ENCODE measurements at places on chromosomes 7 and 10. TPM values are rescaled to one million over a fixed set of nuclear protein-coding genes. Genes with fewer than 3 reads are reported as not detected.

Gene PAX4
- total RNA-seq: not detected

Gene LIPM
- not detected for total RNA-seq

Gene GTF2IRD1
- total RNA-seq: 9.5 TPM

Gene ATOH7
- not detected for total RNA-seq

Gene CDHR1
- total RNA-seq: not detected

Gene NPFFR1
- total RNA-seq: 3.4 TPM

Gene TBX20
- total RNA-seq: not detected

Gene FGFR2
- 2.0 TPM for total RNA-seq

Gene SPDYE16
- total RNA-seq: not detected

Gene TMEM184A
- 0.19 TPM for total RNA-seq

Gene ASB15
- total RNA-seq: not detected

Gene EPDR1
- total RNA-seq: 19.2 TPM

Gene PTN
- total RNA-seq: 7.5 TPM

Gene GIMAP5
- total RNA-seq: 146 TPM

- DNase-seq: no peak
Measured at GRCh38 chr10:78969719-78970118, 99.0 kb upstream of the ZMIZ1 start.

DNA sequence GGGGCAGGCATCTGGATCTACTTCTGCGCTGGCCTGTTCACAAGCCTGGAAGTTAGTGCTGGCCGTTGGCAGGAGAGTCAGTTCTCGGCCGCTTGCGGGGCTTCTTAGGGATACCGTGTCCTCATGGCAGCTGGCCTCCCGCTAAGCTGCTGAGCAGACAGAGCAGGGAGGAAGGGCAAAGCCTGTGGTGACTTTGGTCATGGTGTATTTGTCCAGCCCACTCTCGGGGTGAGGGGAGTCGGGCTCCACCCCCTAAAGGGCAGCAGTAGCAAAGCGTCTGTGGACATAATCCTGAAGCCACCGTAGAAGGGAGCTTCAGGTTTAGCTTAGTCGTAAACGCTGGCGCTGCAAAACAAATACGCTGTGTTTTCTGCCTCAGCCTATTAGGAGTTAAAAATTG is 12.2 kb downstream of the UBE3C start:
- DNase-seq: no peak

DNA sequence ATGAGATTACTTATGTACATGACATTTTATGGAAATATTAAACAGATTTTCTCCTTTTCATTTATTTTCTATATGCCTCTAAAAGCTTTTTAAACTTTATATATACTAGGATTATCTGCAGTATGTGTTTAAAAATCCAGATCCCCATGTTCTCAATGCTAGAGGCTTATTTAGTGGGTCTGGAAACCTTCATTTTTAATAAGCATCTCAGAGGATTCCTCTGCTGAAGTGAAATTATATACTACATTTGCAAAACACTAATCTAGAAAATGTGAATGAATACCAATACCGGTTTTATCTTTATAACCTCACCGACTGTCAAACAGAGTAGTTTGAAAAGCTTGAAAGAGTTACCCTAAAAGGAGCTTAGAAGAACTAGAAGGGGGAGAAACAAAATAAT is 863.8 kb upstream of the ZWINT start:
- DNase-seq: no peak

GRCh38 chr7:2621948-2622640 is 9.7 kb upstream of the TTYH3 start:
- DNase-seq: no peak

DNA sequence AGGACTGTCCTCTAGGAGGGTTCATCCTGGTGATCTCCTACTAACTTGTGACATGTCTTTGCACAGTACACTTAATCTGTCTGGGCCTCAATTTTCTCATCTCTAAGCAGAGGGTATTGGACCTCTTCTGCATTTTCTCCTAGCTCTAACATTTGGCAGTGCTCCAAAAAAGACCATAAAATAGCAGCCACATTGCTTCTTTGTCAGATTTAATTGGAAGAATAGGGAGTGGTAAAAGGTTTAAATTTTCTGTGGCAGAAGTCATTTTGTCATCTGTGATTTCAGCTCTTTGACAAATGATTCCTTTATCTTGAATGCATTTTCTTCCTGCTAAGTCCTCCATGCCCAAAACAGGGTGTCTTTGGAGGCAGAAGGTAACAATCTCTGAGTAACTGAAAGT is 289.9 kb upstream of the LRGUK start:
- no peak for DNase-seq

GRCh38 chr7:8121243-8121642 is 140.7 kb downstream of the ICA1 start:
- no peak for DNase-seq

- DNase-seq: no peak
Measured at GRCh38 chr7:134712196-134712595, 65.5 kb downstream of the BPGM start.

DNA sequence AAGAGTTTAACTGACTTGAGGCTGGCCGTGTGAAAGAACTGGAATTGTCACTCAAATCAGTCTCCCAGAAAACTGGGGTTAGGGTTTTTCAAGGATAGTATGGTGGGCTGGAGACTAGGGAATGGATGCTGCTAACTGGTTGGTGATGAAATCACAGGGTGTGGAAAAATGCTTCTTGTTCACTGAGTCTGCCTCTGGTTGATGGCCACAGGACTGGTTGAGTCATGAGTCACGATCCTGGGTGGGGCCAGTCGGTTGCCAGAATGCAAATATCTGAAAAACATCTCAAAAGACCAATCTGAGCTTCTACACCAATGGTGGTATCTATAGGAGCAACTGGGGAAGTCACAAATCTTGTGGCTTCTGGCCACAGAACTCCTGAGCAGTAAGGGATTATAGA is 16.3 kb upstream of the BAMBI start:
- no peak for DNase-seq

DNA sequence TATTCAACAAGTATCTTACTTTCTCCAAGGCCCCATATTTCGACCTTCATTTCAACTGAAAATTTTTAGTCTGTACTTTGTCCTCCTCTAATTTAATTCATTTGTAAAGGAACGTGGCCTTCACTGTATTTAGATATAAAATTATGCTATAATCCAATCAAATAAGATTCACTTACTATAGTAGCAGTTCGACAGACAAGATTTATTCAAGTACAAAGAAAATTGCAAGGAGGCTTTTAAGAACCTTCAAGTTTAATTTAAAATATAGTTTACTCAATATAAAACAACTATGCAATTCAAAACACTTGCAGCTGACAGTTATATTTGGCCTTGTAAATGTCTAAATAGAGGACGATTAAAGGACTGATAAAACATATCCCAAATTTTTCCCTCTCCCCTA is 85.6 kb downstream of the RAPGEF5 start:
- DNase-seq: no peak

GRCh38 chr7:39154815-39155214 is 177.1 kb downstream of the POU6F2 start:
- DNase-seq: no peak

GRCh38 chr7:44172352-44172751 is 16.9 kb downstream of the GCK start:
- no peak for DNase-seq

DNA sequence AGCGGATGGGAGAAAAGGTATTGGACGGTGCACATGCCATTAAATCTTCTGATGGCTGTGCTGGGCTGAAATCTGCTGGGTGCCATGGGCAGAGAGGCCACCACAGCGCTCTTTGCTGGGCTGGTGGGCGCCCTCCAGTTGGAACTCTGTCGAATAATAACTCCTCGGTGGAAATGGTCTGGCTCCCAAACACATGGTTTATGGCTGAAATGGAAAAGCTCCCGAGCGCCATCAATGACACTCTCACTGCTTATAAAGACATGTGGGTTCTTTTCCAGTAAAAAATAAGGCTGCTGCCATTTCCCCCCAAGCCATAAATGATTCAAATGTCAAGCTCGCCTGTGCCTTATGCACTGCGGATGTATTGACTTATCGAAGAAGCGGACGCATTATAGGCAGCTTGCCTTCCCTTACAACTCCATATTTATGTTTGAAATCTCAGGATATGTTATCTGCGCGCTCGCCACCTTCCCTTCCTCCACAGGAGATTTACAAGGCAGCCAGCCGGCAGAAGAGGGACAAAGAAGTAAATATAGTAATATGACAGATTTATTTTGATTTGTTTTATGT is 239.0 kb upstream of the MKI67 start:
- DNase-seq: no peak

DNA sequence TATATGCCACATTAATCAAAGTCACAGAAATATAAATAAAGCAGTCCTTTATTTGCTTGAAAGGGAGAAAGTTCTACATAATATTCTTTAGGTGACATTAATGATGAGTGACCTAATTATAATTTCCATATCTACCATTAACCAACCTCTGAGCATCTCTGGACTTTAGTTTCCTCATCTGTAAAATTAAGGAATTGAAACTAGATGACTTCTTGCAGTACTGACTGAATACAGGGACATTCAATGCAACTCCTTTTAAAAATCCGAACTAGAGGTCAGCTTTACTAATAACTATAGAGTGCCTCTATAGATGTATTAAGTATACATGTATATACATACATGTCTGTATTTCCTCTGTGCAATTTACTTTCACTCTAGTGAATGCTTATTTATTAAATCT is 3.9 kb downstream of the FMC1 start:
- no peak for DNase-seq

- no peak for DNase-seq
Measured at GRCh38 chr7:38123494-38123893, 54.6 kb upstream of the STARD3NL start.

- no peak for DNase-seq
Measured at GRCh38 chr10:49208996-49209395, 20.8 kb upstream of the TMEM273 start.

- no peak for DNase-seq
Measured at GRCh38 chr10:131736321-131736980, 164.4 kb upstream of the PPP2R2D start.

Data from omental fat pad (tissue), 4 donors.